Osteoblast (primary cell): ENCODE measurements at places on chromosomes 3 and 15. TPM values are rescaled to one million over a fixed set of nuclear protein-coding genes. Genes with fewer than 3 reads are reported as not detected.

DNA sequence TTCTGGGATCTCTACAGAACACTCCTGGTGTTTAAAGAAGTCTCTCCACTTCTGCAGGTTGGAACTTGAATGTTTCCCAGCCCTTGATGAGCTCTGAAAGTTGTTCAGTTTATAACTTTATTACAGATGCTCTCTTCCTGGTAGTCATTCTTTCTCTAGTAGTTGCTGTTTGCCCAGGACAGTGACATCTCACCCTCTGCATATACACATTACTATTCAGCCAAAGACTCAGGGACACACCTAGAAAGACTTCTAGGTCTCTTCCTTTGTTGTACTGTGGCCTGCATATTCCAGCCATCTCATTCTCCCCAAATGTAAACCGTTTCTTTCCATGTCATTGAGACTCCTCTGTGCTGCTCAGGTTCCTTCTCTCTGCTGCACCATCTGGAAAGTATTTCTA, 76.7 kb downstream of the MITF start:
- H3K4me1 ChIP-seq = no peaks in the 10 kb centered on the region
- no peak overlapping the region for H3K27ac ChIP-seq
- DNase-seq = no peak
- no peaks in the 10 kb centered on the region for H3K27me3 ChIP-seq
- H3K36me3 ChIP-seq = no peaks in the 10 kb centered on the region

DNA sequence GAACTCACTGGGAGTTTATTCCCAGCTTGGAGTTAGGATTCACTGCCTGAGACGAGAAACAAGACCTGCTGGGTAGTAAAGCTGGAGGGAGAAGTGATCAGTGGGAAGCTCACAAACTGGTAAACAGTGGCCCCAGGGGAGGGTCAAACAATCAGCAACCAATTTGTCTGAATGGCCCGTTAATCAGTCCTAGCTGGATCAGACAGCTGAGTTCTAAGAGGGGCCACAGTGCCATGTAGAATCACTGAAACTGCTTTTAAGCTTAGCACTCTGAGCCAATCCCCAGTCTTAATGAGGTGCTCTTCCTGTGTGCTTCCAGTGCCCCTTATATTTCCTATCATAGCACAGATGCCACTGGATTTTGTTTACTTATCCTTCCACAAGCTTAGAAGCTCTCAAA, 591.7 kb downstream of the RSL24D1 start:
- peak; percentile 34 for DNase-seq
- no peaks in the 10 kb centered on the region for H3K27me3 ChIP-seq
- no peak overlapping the region for H3K4me3 ChIP-seq
- no peak overlapping the region for H3K27ac ChIP-seq

DNA sequence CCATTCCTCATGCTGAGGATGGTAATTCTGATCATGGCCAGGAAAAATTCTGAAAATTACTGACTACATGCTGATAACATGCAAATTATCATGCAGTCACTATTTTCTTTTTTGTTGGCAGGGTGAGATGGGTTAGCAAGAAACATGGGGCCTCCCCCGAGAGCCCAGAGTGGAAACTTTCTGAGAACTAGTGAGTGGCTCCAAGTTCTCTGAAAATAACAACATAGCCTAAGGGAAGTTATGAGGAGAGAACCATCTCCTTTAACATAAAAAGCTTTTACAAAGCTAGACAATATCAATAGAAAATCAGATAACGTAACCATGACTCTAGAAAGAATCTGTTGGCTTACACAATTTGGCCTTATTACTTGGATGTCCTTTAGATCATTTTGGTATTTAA, 254.2 kb downstream of the PLOD2 start:
- no peak for DNase-seq
- no peaks in the 10 kb centered on the region for H3K36me3 ChIP-seq
- H3K27ac ChIP-seq = no peak overlapping the region
- H3K4me3 ChIP-seq = no peak overlapping the region

DNA sequence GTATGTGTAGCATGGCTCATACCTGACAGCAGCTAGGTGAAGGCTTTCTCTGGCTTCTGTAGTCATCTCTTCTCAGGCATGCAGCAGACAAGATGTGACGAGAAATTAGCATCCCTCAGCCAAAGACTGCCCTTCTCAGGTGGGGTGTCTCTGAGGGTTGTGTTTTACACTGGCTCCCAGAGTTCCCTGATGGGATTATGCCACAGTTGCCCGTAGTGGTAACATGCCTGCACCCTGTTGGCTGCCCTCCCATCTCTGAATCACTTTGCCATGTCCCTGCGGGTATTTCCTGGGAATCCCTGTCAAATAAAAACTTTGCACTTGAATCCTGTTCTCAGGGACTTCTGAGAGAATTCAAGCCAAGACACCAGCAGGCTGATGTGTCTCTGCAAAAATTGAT, 70.5 kb downstream of the LRTM1 start:
- no peak overlapping the region for H3K4me3 ChIP-seq
- no peaks in the 10 kb centered on the region for H3K36me3 ChIP-seq
- no peaks in the 10 kb centered on the region for H3K27me3 ChIP-seq
- H3K4me1 ChIP-seq = peaks cover 26% of the 10 kb centered on the region
- H3K27ac ChIP-seq = no peak overlapping the region
- no peak for DNase-seq

- H3K4me3 ChIP-seq = peak overlapping the region; percentile 23
- no peaks in the 10 kb centered on the region for H3K36me3 ChIP-seq
- DNase-seq = peak; percentile 95
- peaks cover 27% of the 10 kb centered on the region for H3K4me1 ChIP-seq
Measured at GRCh38 chr15:101091080-101092017, 160.5 kb downstream of the CHSY1 start.

- peaks cover 7% of the 10 kb centered on the region for H3K4me1 ChIP-seq
- H3K36me3 ChIP-seq = no peaks in the 10 kb centered on the region
- H3K27ac ChIP-seq = no peak overlapping the region
Measured at GRCh38 chr3:29314727-29315088, 33.8 kb downstream of the RBMS3 start.

GRCh38 chr15:101031213-101031612, 112.1 kb downstream of the LRRK1 start:
- H3K4me3 ChIP-seq = no peak overlapping the region
- peaks cover 40% of the 10 kb centered on the region for H3K36me3 ChIP-seq
- no peaks in the 10 kb centered on the region for H3K4me1 ChIP-seq
- H3K27me3 ChIP-seq = no peaks in the 10 kb centered on the region
- DNase-seq = peak; percentile 19
- no peak overlapping the region for H3K27ac ChIP-seq

GRCh38 chr15:57890351-57890750, 175.2 kb downstream of the ALDH1A2 start:
- no peak for DNase-seq
- no peak overlapping the region for H3K4me3 ChIP-seq
- no peak overlapping the region for H3K27ac ChIP-seq
- no peaks in the 10 kb centered on the region for H3K36me3 ChIP-seq
- no peaks in the 10 kb centered on the region for H3K27me3 ChIP-seq

GRCh38 chr3:3281024-3281423, 101.5 kb upstream of the CRBN start:
- no peak overlapping the region for H3K27ac ChIP-seq
- H3K4me1 ChIP-seq = no peaks in the 10 kb centered on the region
- no peaks in the 10 kb centered on the region for H3K36me3 ChIP-seq
- H3K4me3 ChIP-seq = no peak overlapping the region

DNA sequence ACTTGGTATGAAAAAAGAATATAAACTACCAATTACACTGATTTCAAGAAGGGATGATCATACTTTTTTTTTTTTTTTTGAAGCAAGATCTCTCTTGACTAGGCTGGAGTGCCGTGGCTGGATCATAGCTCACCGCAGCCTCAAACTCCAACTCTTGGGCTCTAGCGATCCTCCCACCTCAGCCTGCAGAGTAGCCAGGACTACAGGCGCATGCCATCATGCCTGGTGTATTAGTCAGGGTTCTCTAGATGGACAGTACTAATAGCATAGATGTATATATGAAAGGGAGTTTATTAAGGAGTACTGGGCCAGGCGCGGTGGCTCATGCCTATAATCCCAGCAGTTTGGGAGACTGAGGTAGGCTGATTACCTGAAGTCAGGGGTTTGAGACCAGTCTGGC, 11.5 kb upstream of the SEC11A start:
- H3K4me1 ChIP-seq = peaks cover 20% of the 10 kb centered on the region
- no peaks in the 10 kb centered on the region for H3K27me3 ChIP-seq
- DNase-seq = no peak
- H3K27ac ChIP-seq = no peak overlapping the region
- no peak overlapping the region for H3K4me3 ChIP-seq

GRCh38 chr3:111733154-111733553, 125.9 kb upstream of the PHLDB2 start:
- H3K27me3 ChIP-seq = no peaks in the 10 kb centered on the region
- no peak overlapping the region for H3K27ac ChIP-seq
- no peak overlapping the region for H3K4me3 ChIP-seq
- H3K36me3 ChIP-seq = no peaks in the 10 kb centered on the region
- DNase-seq = no peak

DNA sequence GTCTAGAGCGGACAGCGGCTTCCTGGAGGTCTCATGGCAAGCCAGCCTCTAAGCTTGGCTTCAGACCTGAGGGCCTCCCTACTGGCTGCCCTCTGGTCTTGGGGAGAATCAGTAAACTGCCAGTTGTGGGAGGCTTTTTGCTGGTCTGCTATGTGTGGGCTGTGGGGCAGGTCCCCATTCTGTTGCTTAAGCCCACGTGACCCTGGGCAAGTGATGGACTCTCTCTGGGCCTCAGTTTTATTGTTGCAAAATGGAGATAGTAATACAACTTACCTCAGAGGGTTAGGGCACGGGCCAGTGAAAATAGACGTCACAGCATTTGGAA, 61.7 kb downstream of the SLC6A6 start:
- peaks cover 18% of the 10 kb centered on the region for H3K4me1 ChIP-seq

DNA sequence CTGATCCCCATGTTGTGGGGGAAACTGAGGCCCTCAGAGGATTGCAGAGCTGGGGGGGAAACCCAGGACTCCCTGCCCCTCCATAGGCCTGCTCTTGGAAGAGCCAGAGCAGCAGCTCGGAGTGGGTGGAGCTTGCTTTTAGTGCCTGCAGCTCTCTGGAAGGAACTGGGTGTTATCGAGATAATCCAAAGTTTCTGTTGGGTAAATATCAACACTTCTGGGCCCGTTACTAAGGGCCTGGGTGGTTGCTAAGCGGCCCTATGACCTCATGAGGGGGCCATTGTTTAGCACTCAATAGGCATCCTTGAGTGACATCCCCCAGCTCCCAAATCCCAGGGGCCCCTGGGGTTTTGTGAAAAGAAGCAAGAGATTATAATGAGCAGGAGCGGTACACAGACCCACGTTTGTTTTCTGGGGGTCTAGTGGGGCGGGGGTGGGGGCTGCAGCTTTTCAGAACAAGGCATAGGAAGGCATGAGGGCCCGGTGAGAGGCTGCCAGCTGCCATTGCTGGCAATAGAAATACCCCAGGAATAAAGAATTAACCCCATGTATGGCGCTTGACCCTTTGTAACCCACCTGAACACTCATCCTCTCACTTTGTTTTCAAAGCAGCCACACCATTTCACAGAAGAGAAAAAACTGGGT, 48.3 kb upstream of the ATP2B2 start:
- H3K4me1 ChIP-seq = peaks cover 25% of the 10 kb centered on the region
- H3K36me3 ChIP-seq = no peaks in the 10 kb centered on the region
- no peaks in the 10 kb centered on the region for H3K27me3 ChIP-seq
- H3K4me3 ChIP-seq = no peak overlapping the region

GRCh38 chr3:85003479-85003878, 44.7 kb downstream of the CADM2 start:
- H3K4me1 ChIP-seq = no peaks in the 10 kb centered on the region
- no peak overlapping the region for H3K27ac ChIP-seq

DNA sequence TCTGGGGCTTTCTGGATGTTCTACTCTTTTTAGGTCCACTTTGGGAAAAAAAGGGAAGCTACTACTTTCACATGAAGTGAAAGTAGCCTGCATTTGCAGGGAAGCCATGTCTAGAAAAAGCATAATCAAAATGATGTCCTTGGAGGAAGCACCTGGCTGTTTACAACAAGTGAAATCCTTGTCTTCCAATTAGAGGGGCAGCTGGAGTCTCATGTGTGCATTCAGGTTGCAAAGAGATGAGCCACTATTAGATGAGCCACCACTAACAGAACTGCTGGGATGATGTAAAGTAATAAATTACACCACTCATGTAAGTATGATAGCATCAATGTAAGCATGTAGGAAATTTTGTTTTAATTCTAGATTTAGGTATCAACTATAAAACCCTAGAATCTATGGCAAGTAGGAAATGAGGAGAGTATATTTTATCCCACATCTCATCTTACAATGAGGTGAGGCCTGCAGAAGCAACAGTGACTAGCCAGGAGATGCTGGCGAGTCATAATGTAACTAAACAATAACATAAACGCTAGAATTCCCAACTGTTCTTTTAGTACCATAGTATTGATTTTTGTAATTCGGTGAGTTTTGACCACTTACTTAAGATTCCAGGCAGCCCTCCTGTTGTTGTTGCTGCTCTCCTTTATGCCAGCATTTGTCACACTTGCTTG, 75.9 kb downstream of the TMEM108 start:
- no peaks in the 10 kb centered on the region for H3K36me3 ChIP-seq
- peak overlapping the region; percentile 31 for H3K27ac ChIP-seq
- H3K27me3 ChIP-seq = peaks cover 4% of the 10 kb centered on the region
- H3K4me1 ChIP-seq = peaks cover 25% of the 10 kb centered on the region

GRCh38 chr3:134824791-134825190, 29.7 kb downstream of the EPHB1 start:
- no peaks in the 10 kb centered on the region for H3K27me3 ChIP-seq
- no peaks in the 10 kb centered on the region for H3K36me3 ChIP-seq
- no peak for DNase-seq
- H3K4me3 ChIP-seq = no peak overlapping the region

The RAB6B gene
- total RNA-seq = 0.59 and 0.72 TPM in 2 replicates

The CPLX3 gene
- not detected in 2 replicates for total RNA-seq

The CD47 gene
- total RNA-seq = 72.7 and 76.0 TPM in 2 replicates

The PCNP gene
- 92.6 and 93.4 TPM in 2 replicates for total RNA-seq

The ZNF620 gene
- 0.88 and 1.1 TPM in 2 replicates for total RNA-seq

The ZIC1 gene
- 2.1 and 3.6 TPM in 2 replicates for total RNA-seq

The RFT1 gene
- 11.9 and 12.7 TPM in 2 replicates for total RNA-seq

The ZNF860 gene
- 0.59 and 0.72 TPM in 2 replicates for total RNA-seq

The RAD51 gene
- 1.8 TPM in 2 replicates for total RNA-seq

The KIF7 gene
- total RNA-seq = 10.6 and 12.3 TPM in 2 replicates

The STRA6 gene
- total RNA-seq = under 0.01 and 0.36 TPM in 2 replicates
